Activated CD4-positive, alpha-beta T cell treated with anti-CD3 and anti-CD28 coated beads for 4 hours (primary cell): ENCODE measurements at places on chromosomes 4 and X.

DNA sequence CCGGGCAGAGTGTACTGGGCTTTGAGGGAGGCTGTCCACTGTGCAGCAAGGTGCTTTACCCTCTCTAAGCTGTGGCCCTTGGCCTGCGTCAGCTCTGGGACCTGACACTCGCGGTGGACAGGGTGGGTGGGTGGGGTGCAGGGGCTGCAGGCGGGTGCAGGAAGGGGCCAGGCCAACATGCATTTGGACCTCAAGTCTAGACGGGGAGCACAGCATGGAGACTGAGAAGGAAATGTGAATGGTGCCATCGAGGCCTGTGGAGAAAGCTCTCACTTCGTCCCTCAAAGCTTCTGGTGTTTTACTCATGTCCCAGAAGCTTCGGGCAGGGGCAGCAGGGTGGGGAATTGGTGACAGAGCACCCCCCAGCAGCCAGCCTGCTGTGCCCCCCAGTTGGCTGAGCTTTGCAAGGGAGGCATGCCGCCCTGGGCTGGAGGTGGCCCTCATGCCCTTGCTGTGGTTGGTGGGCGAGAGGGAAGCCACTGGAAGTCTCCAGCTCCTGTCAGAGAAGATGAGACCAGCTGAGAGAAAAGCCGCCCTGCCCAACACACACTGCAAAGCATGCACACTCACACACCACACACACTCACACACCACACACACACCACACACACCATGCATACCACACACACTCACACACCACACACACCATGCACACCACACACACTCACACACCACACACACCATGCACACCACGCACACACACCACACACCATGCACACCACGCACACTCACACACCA lies 12.3 kb downstream of the PNMA6E start:
- DNase-seq, result no peak

DNA sequence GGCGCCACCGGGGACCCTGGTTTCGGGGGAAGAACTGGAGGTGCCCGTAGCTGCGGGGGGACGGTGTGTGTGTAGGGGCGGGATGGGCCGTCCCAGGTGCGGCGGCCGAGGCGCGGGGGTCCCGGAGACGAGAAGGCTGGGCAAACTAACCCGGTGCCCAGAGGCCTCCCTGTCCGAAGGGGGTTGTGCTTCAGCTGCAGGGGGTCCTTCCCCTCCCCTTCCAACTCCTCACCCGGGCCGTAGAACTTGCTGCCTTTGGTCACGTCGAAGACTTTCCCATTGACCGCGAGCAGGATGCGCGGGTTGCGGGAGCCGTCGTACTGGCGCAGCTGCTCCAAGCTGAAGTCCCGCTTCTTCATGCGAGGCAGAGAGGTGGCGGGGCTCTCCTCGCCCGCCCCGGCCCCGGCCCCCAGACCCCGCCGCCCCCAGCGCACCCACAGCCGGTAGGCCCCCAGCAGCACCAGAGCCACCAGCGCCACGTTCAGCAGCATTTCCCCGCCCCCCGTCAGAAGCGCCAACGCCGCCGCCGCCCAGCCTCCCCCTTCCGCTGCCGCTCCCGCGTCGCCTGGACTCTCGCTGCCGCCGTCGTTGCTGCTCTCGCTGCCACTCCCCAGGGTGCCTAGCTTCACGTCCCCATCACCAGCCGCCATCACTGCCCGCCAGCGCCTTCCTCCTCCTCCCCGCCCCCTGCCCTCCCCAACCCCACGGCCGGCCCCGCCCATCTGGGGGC lies at the start of gene PGRMC2:
Gene PGRMC2, minus strand, starts transcription at position 673 of the 730 bp plus-strand sequence. Its CDS starts 23 bp downstream, at position 650.
- no peak for DNase-seq

GRCh38 chr4:81204571-81204970 lies 10.5 kb downstream of the PRKG2 start:
- DNase-seq, result no peak

- DNase-seq, result no peak
Measured at GRCh38 chrX:107716118-107716684, 59.4 kb downstream of the TSC22D3 start.

GRCh38 chr4:160021870-160022269 lies 919.0 kb downstream of the RAPGEF2 start:
- DNase-seq, result no peak

DNA sequence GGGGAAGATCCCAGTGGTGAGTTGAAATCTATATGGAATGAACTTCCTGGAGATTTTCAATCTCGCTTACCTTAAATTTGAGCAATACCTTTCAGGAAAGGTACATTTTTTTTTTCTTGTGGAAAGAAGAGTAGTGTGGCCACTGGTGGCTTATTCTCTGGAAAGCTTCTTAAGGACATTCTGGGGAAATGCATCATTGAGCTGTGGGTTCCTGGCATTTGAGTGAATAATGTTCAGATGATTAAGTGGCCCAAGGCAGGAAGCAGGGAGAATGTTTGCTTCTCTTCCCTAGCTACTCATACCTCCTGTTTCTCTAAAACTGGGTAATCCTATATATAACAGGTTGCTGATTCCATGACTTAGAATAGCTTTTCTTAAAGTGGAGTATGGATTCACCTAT lies 31.8 kb downstream of the STAG2 start:
- no peak for DNase-seq

DNA sequence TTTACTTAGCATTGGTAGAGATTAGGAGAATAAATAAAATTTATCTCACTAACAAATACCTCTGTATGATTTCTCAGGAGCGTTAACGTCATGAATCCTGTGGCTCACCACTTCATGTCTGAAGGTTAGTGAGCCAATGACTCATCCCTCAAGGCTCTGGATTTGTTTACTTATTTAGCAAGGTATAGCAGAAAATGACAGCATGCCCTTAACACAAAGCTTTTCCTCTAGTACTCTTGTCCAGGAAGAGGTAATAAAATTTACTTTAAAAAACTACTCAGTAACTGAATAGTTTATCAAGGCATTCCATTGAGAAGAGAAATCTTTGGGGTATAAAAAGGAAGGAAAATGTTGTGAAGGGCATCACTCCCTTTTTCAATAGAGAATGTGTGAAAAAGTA lies 823.8 kb downstream of the CCSER1 start:
- DNase-seq, result no peak

DNA sequence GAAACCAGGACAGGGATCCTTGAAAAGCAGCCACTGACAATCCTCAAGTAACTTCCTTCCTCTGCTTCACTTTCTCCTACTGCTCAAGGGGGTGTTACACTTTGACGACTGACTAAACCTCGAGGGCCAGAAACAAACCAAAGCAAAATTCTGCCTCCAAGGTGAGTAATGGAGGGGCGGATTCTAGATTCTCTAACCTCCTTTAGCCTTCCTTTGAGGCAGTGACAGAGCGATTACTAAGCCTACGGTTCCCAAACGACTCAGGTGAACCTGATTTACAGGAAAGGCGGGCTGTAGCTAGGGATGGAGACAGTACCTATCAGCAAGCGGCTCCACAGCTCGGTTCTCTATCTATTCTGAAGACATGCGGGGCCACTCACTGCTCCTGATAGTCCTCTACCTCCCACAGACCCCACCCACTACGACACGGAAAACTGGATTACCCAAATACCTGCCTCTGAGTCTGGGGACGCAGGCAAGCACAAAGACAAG lies 487 bp downstream of the TBCK start:
- DNase-seq, result peak; percentile 63

GRCh38 chrX:69538321-69538876 lies 34.3 kb downstream of the NALF2 start:
- peak; percentile 73 for DNase-seq

- no peak for DNase-seq
Measured at GRCh38 chr4:107034091-107034995, 1.8 kb downstream of the DKK2 start.

GRCh38 chr4:70666369-70666768 lies at the start of gene JCHAIN:
JCHAIN (minus strand) TSS chr4:70666508; CDS start chr4:70666490, 18 bp downstream.
- no peak for DNase-seq

DNA sequence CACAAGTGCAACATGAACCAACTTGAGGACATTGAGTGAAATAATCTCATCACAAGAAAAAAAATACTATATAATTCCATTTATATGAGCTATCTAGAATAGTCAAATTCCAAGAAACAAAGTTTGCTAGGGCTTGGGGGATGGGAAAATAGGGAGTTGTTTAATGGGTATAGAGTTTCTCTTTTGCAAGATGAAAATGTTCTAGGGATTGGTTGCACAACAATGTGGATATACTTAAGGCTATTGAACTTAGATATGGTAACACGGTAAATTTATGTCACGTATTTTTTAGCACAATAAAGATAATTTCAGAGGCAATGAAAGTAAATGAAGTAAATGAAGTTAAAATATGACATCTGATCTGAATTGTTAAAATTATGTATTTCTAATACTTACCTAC lies 7.9 kb downstream of the MFSD8 start:
- DNase-seq, result no peak

DNA sequence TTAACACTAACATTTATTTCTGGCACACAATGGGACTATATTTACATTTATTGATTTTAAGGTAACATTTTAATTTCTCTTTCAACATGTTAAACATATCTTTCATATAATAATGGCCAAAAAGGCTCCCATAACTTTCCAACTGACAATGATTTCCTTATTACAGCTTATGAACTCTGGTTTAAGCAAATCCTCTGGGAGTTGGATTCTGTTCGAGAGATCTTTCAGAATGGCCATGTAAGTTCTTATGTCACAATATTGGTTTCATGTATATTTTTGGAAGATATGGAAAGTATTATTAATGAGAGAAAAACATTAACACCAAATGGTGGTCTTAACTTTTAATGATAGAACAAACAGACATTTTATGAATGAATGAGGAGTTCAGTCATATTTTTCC lies 4.1 kb downstream of the TDO2 start:
- DNase-seq, result no peak

- no peak for DNase-seq
Measured at GRCh38 chr4:76969941-76970529, 20.5 kb downstream of the SEPTIN11 start.

DNA sequence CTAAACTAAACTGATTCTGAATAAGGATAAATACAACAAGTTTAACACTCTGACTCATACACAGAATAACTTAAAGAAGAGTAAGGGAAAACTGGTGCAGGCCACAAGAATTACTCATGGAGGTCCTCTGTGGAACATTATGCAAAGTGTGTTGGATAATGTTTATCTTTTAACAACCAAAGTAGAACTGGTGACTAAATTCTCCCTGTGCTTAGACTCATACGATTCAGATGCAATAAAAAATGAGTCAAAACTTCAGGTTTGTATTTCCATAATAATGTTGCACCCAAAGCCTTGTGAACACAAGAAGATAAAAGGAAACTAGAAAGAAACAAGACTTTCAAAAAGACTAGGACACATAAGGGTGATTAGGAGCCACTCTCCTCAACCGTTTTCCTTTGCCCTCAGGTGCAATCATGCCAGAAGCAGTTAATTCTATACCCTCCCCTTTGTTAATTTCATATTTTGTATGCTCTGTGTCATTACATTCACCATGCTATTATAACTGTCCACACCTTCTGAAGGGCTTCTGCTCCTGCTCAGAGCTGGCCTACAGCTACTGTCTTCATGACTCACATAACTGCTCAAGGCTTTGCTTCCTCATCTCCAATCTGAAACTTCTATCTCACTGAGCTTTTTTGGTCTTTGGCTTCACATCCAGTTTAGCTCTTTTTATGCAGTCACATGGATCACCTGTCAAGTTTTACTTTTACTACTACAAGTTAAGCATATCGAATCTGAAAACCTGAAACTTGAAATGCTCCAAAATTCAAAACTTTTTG lies 60.2 kb downstream of the KCNIP4 start:
- no peak for DNase-seq

GRCh38 chr4:108532738-108533137 lies 87.6 kb upstream of the RPL34 start:
- no peak for DNase-seq

DNA sequence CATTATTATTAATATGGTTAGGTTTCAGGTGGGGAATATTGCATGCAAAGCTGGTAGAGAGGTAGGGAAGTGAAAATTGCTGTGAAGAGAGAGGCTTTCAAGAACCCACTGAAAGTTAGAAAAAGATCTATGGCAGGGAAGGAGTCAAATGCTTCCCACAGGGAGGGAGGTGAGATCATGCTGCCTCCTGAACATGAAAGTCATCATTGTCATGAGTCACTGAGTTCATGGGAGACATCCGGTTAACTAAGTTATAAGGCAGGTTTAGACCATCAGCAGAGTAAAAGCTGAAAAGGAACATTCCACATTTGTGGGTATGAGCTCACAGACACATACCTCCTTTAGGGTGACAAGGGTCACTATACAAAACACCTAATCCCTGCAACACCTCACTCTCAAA lies 16.2 kb downstream of the GATB start:
- no peak for DNase-seq

DNA sequence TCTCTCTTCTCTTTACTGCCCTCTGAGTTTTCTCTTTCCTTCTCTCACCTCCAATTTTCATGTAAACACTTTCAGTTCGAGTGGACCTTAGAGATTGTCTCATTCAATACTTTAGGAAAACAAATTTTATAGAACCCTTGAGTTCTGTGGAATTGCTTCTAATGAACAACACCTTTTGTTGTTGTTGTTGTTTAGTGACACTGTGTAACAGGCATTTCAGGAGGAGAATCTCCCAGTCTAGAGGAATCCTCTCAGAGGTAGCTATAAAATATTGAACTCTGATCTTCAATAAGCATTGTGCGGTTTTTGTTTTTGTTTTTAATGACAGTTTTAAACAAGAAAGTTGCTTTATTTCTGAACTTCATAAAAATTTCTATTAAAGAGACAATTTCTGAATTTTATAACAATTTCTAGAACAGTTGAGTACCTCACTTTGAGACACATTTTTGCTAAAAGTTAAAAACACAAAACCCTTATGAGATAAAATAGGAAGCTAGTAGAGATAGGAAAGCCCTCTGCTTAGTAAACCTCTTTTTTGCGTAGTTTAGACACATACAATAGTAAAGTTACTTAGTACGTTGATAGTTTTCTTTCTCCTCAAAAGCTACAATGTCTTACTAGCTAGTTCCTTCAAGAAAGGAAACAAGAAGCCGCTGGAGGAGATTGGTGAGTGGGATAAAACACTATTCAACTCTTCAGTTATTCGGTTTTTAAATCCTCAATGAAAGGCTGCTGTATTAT lies 38.8 kb downstream of the CLCN3 start:
- no peak for DNase-seq

GRCh38 chr4:6319530-6320150 lies 50.0 kb downstream of the WFS1 start:
- no peak for DNase-seq

- DNase-seq, result no peak
Measured at GRCh38 chrX:121479406-121479805, 432.0 kb downstream of the GLUD2 start.

- no peak for DNase-seq
Measured at GRCh38 chrX:133922390-133922771, 63.0 kb downstream of the GPC3 start.

DNA sequence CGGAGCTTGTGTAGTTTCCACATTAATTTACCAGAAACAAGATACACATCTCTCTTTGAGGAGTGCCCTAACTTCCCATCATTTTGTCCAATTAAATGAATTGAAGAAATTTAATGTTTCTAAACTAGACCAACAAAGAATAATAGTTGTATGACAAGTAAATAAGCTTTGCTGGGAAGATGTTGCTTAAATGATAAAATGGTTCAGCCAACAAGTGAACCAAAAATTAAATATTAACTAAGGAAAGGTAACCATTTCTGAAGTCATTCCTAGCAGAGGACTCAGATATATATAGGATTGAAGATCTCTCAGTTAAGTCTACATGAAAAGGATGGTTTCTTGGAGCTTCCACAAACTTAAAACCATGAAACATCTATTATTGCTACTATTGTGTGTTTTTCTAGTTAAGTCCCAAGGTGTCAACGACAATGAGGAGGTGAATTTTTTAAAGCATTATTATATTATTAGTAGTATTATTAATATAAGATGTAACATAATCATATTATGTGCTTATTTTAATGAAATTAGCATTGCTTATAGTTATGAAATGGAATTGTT lies at the start of gene FGB:
Gene FGB, plus strand, starts transcription at position 315 of the 558 bp plus-strand sequence. Its CDS starts 8 bp downstream, at position 323.
- no peak for DNase-seq
